ENCODE measurements at places on chromosomes 2 and 18.

- no peak for DNase-seq
Observed at GRCh38 chr18:36075862-36076587, 8.7 kb upstream of the RPRD1A start.

DNA sequence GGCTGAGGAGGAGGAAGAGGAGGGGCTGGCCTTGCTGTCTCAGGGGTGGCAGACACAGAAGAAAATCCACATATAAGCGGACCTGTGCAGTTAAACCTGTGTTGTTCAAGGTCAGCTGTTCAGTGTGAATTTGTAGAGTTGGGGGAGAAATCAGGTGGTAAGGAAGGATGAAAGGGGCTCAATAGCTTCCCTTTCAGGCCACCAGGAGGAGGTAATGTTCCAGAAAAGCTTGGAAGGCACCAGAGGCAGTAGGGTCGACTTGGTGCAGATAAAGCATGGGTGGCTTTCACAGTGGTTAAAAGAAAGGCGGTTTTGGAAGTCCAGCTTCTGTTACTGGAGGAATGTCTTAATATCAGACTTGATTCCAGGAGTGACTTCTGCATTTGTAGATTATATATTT is 167.4 kb downstream of the THSD7B start:
- no peak for DNase-seq

DNA sequence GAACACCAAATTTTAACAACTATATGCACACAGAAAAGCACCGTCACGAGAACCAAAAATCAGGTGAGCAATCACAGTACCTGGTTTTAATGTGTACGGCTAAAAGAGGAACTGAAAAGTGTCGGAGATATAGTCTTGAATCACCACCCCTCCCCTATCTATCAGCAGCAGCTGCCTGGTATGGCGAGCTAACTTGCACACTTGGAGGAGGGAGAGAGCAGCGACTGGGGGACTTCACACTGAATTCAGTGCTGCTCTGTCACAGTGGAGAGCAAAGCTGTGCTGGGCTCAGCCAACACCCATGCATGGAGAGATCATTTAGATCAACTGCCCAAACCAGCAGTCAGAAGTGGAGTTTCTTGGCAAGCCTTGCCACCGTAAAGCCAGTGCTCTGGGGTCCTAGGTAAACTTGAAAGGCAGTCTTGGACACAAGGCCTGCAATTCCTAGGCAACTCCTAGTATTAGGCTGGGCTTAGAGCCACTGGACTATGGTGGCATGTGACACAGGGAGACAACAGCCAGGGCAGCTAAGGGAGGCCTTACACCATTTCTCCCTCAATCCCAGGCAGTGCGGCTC is 89.2 kb upstream of the CD226 start:
- no peak for DNase-seq

DNA sequence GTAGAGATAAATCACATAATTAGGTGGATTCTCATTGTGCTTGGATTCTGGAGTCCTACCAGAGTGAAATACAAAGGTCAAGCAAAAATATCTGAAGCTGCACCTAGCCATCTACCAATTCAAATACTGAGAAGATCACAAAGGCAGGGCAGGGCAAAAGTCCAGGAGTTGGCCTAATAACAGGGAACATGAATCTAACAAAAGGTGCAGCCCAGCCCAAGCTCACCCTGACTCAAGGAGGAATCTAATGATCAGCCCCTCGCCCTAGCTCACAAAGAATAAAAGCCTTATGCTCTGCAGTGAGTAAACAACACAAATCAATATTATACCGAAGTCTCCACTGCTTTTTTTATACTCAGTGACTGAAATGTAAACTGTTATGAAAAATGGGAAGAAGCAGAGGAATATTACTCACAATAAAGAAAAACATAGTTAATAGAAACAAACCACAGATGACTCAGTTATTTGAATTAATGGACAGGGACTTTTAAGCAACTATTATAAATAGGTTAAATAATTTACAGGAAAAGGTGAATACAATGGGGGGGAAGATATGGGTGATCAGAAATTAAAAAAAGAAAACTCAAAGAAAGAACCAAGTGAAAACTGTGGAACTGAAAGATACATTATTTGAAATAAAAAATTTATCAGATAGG is 49.5 kb downstream of the ANTXR1 start:
- no peak for DNase-seq

- peak; percentile 14 for DNase-seq
Observed at GRCh38 chr18:3869848-3870247, 419.9 kb downstream of the TGIF1 start.

DNA sequence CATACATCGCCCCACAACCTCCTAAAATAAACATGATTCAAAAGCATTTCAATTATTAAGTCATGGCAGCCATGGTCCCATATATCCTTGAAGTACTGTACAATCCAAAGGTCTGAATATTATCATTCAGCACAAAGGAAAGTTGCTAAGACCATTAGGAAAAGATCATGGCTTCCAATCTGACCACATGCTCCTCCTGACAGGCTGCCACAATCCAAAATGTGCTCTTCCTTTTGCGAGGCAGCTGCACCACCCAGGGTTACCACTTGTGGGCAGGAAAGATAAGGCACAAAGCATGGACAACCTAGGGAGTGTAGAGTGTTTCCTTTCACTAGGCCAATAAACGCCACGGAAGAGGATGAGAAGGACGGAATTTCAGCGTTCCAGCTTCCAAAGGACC is 5.4 kb downstream of the BOLA3 start:
- DNase-seq: no peak

- no peak for DNase-seq
Observed at GRCh38 chr2:70467237-70467636, 86.4 kb downstream of the TGFA start.

DNA sequence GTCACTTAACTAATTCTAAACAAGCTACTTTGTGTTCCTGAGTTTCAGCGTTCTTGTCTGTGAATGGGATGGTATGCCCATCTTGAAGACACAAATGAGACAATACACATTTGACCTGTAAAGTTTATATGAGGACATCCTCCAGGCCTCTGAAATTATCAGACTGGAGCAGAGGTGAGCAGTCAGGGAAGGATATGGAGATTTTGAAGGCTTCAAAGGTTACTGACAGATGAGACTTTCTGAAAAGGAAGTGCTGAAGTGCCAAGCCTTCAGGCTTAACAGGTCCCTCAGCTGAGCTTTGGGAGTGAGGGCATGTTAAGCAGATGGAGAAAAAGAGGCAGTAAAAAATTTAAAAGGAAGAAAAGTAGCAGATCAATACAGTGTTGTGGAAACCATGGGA is 110.9 kb upstream of the FOSL2 start:
- DNase-seq: no peak

DNA sequence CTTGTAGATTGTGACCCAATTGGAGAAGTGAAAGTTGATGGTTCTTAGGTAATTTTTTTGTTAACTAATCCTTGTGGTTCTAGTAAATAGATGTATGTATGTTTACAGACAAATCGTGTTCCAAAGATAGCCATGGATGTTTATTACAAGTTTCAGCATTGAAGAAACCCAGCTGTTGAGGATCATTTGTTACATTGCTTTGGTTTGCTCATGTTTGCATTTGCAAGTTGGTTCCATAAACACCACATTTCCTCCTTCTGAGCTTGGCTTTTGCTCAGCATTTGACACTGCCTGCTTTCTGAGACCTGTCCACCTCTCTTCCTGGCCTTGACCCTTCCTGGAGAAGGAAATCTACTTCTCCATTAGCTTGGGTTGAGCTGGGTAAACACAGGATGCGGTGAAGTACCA is 1.8 kb upstream of the CCDC68 start:
- no peak for DNase-seq

GRCh38 chr18:40974448-40974847 is 980.6 kb upstream of the PIK3C3 start:
- DNase-seq: no peak

DNA sequence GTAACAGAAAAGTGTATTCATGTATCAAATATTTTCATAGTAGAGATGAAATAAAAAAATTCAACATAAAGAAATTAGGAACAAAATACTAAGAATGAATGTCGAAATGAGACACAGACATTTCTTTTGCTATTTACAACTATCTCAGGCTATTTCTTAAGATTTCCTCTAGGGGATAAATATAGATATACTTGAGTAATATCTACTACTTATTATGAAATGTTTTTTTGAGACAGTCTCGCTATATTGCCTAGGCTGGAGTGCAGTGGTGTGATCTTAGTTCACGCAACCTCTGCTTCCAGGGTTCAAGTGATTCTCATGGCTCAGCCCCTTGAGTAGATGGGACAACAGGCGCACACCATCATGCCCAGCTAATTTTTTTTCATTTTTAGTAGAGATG is 326.1 kb downstream of the RNF144A start:
- DNase-seq: no peak

DNA sequence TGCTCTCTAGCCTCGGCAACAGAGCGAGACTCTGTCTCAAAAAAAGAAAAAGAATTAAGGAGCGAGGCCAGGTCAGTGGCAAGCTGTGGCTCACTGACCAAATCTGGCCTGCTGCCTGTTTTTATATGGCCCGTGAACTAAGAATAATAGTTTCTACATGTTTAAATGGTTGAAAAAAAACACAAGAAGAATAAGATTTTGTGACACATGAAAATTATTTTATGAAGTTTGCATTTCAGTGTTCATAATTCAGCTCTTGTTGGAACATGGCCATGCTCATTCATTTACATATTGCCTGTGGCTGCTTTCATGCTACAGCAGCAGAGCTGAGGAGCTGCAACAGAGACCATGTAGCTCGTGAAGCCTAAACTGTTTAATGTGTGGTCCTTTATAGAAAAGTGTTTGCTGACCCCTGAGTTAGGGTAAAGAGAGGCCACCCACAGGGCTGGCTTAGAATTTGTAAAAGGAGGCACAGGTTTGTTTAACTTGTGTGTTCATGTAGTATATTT is 59.5 kb downstream of the MFSD6 start:
- no peak for DNase-seq

DNA sequence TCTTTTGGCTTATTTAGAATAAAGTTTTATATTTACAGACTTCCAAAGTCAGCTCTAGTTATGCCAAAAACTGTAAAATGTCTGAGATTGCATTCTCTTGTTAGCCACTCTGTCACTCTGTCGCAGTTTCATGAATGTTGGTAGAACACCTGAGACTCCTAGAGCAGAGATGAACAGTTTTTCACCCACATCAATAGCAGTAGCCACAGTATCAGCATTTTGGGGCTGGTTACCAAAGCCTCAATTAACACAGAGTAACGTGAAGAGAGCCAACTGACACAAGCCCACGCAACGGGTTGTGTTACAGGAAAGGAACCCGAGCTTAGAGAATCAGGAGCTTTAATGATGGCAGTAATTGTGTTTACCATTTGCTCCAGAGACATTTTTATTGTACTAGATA is 443.0 kb upstream of the SLC39A10 start:
- no peak for DNase-seq

DNA sequence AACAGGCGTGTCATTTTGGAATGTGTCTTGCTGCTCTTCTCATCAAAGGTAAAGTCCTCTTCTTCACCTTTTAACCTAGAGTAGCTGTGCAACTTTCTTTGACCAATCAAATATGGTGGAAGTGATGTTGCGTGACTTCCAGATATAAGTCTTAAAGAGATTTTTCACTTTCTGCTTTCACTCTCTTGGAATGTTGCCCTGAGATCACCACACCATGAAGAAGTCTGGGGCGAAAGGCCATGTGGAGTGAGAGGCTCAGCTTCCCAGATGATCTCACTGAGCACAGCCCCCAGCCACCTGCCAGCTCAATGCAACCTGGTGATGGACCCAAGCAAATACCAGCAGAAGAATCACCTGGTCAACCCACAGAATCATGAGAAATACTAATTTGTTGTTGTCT is 7.1 kb upstream of the GALNT3 start:
- no peak for DNase-seq

- DNase-seq: no peak
Observed at GRCh38 chr2:43943809-43944452, 51.9 kb downstream of the LRPPRC start.

DNA sequence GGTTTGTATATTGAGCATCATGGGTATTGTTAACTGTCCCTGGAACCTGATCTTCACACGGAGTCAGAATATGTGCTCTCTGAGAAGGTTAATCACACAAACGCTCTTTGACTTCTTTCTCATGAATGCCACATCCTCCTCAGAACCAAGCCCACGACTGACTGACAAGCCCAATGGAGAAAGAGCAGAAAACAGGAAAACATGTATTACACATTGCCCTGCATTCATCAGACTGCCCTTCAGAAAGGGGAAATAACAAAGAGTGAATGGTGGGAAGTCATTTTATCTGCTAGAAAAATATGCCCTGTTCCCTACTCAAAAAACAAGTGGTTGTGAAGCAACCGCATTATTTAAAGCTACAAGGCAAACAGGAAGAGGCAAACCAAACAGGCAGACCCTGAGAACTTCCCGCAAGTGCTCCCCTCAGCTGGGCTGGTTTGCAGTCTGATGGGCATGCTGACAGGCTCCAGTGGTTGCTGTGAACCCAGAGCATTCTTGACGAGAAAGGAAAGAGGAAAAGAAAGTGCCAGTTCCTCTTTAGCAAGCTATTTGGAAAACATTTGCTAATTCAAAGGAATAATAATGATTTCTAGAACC is 172.9 kb upstream of the SETBP1 start:
- DNase-seq: peak; percentile 76

GRCh38 chr2:148495586-148495985 is 149.0 kb upstream of the EPC2 start:
- no peak for DNase-seq

- peak; percentile 18 for DNase-seq
Observed at GRCh38 chr2:203804070-203804469, 63.5 kb upstream of the CTLA4 start.

- peak; percentile 78 for DNase-seq
Observed at GRCh38 chr2:161077367-161078210, 82.6 kb upstream of the TANK start.

- DNase-seq: no peak
Observed at GRCh38 chr2:219042157-219042556, 841 bp upstream of the CFAP65 start.

DNA sequence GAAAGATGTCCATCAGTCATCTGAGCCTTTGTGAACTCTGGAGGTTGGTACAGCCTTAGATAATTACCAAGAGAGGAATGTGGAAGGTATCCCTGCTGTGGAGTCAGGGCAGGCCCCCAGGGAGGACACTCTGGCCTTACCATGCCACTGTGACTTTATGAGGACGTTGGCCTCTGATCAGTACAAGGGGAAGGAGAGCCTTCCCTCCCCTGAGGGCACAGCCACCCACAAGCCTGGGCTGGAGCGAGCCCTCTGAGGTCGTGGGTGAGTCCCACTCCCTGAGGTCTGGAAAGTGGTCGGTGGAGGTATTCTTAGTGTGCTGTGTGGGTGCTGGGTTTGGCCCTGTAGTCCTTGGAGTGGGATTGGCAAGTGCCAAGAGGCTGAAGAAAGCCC is 91.6 kb downstream of the STPG4 start:
- DNase-seq: no peak

GRCh38 chr2:136527560-136527959 is 237.8 kb upstream of the THSD7B start:
- no peak for DNase-seq

GRCh38 chr2:138059487-138060300 is 95.4 kb downstream of the HNMT start:
- no peak for DNase-seq

GRCh38 chr2:70068119-70068518 is 19.2 kb upstream of the PCBP1 start:
- DNase-seq: no peak
